A673 (cell line): ENCODE measurements at places on chromosomes 7 and 10. TPM values are rescaled to one million over a fixed set of nuclear protein-coding genes. Genes with fewer than 3 reads are reported as not detected.

DNA sequence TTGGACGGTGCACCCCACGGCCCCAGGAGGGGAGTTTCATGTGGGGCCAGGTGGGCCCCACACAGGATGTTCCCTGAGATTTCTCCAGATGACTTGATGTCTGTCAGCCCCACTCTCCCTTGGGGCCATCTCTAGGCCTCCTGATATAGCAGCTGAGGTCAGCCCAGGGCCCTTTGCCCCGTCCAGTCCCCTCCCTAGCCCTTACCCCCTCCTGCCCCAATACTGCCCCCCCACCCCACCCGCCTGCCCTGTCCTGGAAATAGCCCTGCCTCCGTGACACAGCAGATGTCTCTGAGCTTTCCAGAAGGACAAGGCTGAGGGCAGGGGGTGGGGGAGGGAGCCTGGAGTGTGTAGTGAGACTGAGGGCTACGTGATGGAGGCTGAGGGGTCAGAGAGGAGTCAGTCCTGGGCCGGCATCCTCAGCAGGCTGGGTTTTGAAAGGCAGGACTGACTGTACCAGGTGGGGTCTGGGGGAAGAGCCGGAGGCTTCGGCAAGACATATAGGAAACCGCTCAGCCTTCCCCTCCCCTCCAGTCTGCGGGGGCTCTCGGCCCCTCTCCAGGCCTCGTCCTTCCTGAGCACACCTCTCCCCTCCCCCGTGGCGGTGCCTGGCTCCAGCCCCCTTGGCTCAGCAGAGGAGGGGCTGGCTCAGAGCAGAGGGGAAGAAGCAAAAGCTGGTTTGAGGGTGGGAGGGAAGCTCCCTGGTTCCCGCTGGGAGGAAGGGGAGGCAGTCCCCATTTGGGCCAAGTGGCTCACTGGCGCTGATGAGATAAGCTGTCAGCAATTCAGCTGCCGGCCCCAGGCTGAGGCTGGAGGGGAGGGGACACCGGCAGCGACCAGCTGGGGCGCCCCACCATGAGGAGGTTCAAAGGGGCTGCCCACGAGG lies 2.0 kb downstream of the FLNC start:
- no peak overlapping the region for H3K27ac ChIP-seq
- H3K36me3 ChIP-seq = no peaks in the 10 kb centered on the region
- peak; percentile 46 for DNase-seq
- no peak overlapping the region for H3K4me3 ChIP-seq

- H3K4me3 ChIP-seq = no peak overlapping the region
- no peak overlapping the region for H3K27ac ChIP-seq
These were observed 108.9 kb downstream of the ITGB8 start for GRCh38 chr7:20439416-20440185.

GRCh38 chr10:74637685-74638084 lies 188.7 kb upstream of the KAT6B start:
- H3K36me3 ChIP-seq = no peaks in the 10 kb centered on the region
- no peaks in the 10 kb centered on the region for H3K27me3 ChIP-seq
- H3K27ac ChIP-seq = no peak overlapping the region
- no peak overlapping the region for H3K4me3 ChIP-seq
- DNase-seq = no peak
- no peaks in the 10 kb centered on the region for H3K4me1 ChIP-seq

DNA sequence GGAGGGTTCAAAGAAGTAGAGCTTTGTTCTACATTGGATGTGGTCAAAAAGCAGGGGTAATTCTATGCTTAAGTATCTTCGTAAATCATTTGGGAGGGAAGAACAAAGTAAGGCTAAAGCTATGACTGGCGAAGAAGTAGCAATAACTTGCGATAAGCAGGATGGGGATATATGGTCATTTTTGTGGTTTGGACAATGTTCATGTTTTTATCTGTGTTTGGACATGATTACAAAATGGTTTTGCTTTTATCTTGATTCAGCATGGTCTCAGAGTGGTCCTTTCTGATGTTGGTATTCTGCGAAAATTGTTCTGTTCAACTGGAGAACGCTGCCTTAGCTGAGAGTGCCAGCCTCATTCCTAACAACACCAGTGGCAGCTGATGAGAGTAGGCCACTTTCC lies 208.8 kb downstream of the SEMA3A start:
- no peak overlapping the region for H3K4me3 ChIP-seq
- H3K27me3 ChIP-seq = no peaks in the 10 kb centered on the region
- H3K36me3 ChIP-seq = no peaks in the 10 kb centered on the region
- no peak for DNase-seq
- H3K27ac ChIP-seq = no peak overlapping the region

- no peaks in the 10 kb centered on the region for H3K36me3 ChIP-seq
- peaks cover 65% of the 10 kb centered on the region for H3K27me3 ChIP-seq
- H3K27ac ChIP-seq = no peak overlapping the region
- no peak for DNase-seq
- H3K4me1 ChIP-seq = peaks cover 4% of the 10 kb centered on the region
These were observed 12.7 kb downstream of the SHH start for GRCh38 chr7:155799514-155799913.

- no peaks in the 10 kb centered on the region for H3K4me1 ChIP-seq
- DNase-seq = no peak
- H3K27ac ChIP-seq = no peak overlapping the region
These were observed 1082.9 kb downstream of the LRMDA start for GRCh38 chr10:76514321-76514720.

- no peak overlapping the region for H3K4me3 ChIP-seq
- no peak overlapping the region for H3K27ac ChIP-seq
- H3K36me3 ChIP-seq = no peaks in the 10 kb centered on the region
- H3K27me3 ChIP-seq = no peaks in the 10 kb centered on the region
These were observed 193.8 kb upstream of the CCDC6 start for GRCh38 chr10:60099998-60100747.

GRCh38 chr10:126867567-126868365 lies 37.5 kb upstream of the DOCK1 start:
- no peaks in the 10 kb centered on the region for H3K4me1 ChIP-seq
- H3K4me3 ChIP-seq = no peak overlapping the region
- no peak overlapping the region for H3K27ac ChIP-seq
- no peaks in the 10 kb centered on the region for H3K36me3 ChIP-seq
- no peak for DNase-seq

DNA sequence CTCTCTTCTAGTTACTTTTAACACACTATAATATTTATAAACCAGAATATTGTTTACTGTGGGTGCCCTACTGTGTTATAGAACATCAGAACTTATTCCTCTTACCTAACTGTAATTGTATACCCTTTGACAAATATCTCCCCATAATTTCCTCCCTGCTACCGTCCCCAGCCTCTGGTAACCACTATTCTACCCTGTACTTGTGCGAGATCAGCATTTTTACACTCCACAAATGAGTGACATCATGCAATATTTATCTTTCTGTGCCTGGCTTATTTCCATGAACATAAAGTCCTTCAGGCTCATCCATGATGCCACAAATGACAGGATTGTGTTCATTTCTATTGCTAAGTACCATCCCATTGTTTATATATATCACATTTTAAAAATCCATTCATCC lies 139.8 kb upstream of the RSU1 start:
- peaks cover 13% of the 10 kb centered on the region for H3K4me1 ChIP-seq
- no peak overlapping the region for H3K4me3 ChIP-seq

- no peaks in the 10 kb centered on the region for H3K27me3 ChIP-seq
- H3K36me3 ChIP-seq = no peaks in the 10 kb centered on the region
- no peak overlapping the region for H3K27ac ChIP-seq
- no peak overlapping the region for H3K4me3 ChIP-seq
These were observed 154.8 kb upstream of the COBL start for GRCh38 chr7:51471210-51471980.

DNA sequence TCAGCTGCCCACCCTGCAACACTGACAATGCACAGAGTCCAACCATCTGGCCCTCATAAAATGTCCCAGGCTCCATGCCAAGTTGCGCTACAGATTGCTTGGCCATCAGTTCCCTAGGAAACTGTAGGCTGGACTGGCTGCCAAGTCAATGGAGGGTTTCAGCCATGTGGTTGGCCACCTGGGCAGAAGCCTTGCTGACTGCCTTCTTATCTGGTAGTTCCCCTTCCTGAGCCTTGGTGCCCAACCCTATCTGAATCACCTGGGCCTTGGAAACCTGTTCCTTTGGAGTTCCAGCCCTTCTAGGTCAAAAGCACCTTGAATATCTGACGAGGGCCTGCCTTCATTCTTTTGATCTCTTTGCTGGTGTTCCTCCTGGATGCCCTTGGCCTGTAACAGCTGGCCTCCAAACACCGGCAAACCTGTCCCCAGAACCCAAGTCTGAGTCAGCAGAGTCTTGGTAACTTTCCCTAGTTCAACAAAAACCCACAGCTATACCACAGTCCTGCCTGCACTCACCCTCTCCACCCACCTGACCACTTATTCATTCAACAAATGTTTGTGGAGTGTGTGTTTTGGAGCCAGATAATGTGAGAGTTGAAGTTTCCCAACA lies 37.4 kb upstream of the KDM7A start:
- H3K4me3 ChIP-seq = no peak overlapping the region
- H3K27ac ChIP-seq = no peak overlapping the region
- no peaks in the 10 kb centered on the region for H3K4me1 ChIP-seq
- H3K27me3 ChIP-seq = no peaks in the 10 kb centered on the region
- H3K36me3 ChIP-seq = no peaks in the 10 kb centered on the region
- DNase-seq = no peak

- DNase-seq = no peak
- H3K4me3 ChIP-seq = no peak overlapping the region
- no peaks in the 10 kb centered on the region for H3K27me3 ChIP-seq
- no peak overlapping the region for H3K27ac ChIP-seq
- H3K4me1 ChIP-seq = no peaks in the 10 kb centered on the region
These were observed 47.2 kb downstream of the MYL10 start for GRCh38 chr7:101581891-101582290.

- H3K27me3 ChIP-seq = no peaks in the 10 kb centered on the region
- no peak overlapping the region for H3K4me3 ChIP-seq
- no peak overlapping the region for H3K27ac ChIP-seq
- no peak for DNase-seq
- no peaks in the 10 kb centered on the region for H3K4me1 ChIP-seq
- H3K36me3 ChIP-seq = no peaks in the 10 kb centered on the region
These were observed 23.5 kb downstream of the UPP1 start for GRCh38 chr7:48112401-48113165.

DNA sequence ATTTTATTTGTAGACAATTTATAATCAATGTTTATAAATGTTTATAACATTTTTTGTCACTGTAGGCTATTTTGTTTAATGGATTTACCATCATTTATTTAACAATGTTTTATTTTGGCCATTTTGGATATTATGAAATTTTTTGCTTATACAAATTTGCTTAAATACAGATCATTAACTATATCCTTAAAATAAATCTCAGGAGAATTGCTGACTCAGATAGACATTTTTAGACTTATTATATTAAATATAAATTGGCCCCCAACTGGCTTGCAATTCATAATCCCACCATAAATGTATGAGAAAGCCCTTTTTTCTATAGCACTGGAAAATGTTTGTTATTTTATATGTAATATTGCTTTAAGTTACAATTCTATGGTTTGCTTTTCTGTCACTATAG lies 3.8 kb upstream of the CLRN3 start:
- peaks cover 5% of the 10 kb centered on the region for H3K27me3 ChIP-seq
- H3K4me1 ChIP-seq = no peaks in the 10 kb centered on the region
- H3K36me3 ChIP-seq = no peaks in the 10 kb centered on the region
- H3K27ac ChIP-seq = no peak overlapping the region
- DNase-seq = no peak

GRCh38 chr10:93075369-93076221 lies 1.9 kb downstream of the CYP26A1 start:
- peak overlapping the region; percentile 44 for H3K4me3 ChIP-seq
- no peak for DNase-seq
- H3K36me3 ChIP-seq = no peaks in the 10 kb centered on the region
- H3K27ac ChIP-seq = no peak overlapping the region

- H3K27ac ChIP-seq = no peak overlapping the region
- H3K36me3 ChIP-seq = no peaks in the 10 kb centered on the region
- no peaks in the 10 kb centered on the region for H3K4me1 ChIP-seq
- H3K27me3 ChIP-seq = no peaks in the 10 kb centered on the region
- peak; percentile 8 for DNase-seq
These were observed 15.1 kb downstream of the CNTNAP2 start for GRCh38 chr7:146131701-146132100.

DNA sequence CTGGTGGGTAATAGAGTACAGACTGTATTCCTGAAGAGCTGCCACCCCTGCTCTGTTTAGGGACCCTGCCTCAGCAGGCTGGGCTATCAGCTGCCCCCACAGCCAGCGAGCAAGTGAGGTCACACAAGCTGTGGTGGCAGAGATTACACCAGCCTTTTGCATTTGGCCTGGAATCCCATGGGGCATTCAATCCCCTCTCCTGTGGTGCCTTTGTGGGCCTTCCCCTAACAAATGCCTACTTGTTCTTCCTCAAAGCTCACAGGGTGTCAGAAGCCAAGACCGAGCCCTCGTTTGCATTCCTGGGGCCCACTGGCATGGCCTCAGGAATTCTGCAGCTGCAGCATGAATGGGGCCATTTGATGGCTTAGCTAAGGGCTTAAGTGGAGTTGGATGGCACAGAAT lies 212.7 kb upstream of the PHYHIPL start:
- no peaks in the 10 kb centered on the region for H3K36me3 ChIP-seq
- H3K27me3 ChIP-seq = no peaks in the 10 kb centered on the region
- no peak overlapping the region for H3K27ac ChIP-seq
- H3K4me1 ChIP-seq = no peaks in the 10 kb centered on the region

DNA sequence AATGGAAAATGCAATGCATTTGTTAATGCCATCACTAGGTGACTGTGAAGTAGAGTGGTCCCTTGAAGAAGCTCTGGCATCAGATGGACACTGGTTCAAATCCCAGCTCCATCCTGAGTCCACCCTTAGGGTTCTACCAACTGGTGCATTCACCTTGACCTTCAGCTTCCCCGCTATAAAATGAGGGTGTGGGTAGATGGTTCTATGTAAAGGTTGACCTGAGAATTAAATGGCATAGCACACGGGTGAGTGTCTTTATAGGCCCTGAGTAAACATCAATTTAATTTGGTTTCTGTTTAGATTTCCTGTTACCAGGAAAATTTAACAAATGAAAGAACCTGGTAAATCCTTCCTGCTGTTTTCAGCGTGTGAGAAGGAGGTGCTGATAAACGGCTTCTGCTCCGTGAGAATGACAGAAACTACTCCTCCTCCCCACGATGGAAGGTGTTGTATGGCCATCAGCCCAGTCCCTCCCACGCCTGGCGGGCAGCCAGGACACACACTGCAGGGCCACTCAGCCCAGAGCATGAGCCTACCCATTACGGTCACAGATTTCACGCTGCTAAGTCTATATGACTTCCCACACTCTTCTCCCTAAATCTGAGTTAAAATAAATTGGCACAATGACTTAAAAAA lies 210.1 kb downstream of the TNS3 start:
- no peaks in the 10 kb centered on the region for H3K36me3 ChIP-seq
- no peaks in the 10 kb centered on the region for H3K4me1 ChIP-seq
- DNase-seq = peak; percentile 26
- no peak overlapping the region for H3K27ac ChIP-seq
- H3K27me3 ChIP-seq = peaks cover 38% of the 10 kb centered on the region

The MKI67 gene
- total RNA-seq = 242 and 249 TPM in 2 replicates

The CPA2 gene
- 0.26 and 0.43 TPM in 2 replicates for total RNA-seq

The GTF2IRD1 gene
- total RNA-seq = 73.6 and 80.4 TPM in 2 replicates

The LIPM gene
- total RNA-seq = not detected in 2 replicates

The WIPF3 gene
- 0.17 and 0.21 TPM in 2 replicates for total RNA-seq

The ENTPD1 gene
- total RNA-seq = 0.37 and 0.92 TPM in 2 replicates

The DNA2 gene
- 48.7 and 51.9 TPM in 2 replicates for total RNA-seq

The PRF1 gene
- not detected in 2 replicates for total RNA-seq

The LDB3 gene
- 0.22 and 0.34 TPM in 2 replicates for total RNA-seq

The PON1 gene
- total RNA-seq = not detected in 2 replicates

The GFRA1 gene
- total RNA-seq = not detected in 2 replicates

The ZNF804B gene
- not detected in 2 replicates for total RNA-seq

The SPDYE2B gene
- not detected in 2 replicates for total RNA-seq

The KLHDC10 gene
- total RNA-seq = 31.4 and 37.5 TPM in 2 replicates

The PHKG1 gene
- 2.0 and 2.3 TPM in 2 replicates for total RNA-seq

The GBX1 gene
- total RNA-seq = not detected in 2 replicates
